ENCODE measurements at places on chromosomes 4 and X.
A peak's percentile ranks its signal among the peaks of the same experiment; 100 is the strongest.

DNA sequence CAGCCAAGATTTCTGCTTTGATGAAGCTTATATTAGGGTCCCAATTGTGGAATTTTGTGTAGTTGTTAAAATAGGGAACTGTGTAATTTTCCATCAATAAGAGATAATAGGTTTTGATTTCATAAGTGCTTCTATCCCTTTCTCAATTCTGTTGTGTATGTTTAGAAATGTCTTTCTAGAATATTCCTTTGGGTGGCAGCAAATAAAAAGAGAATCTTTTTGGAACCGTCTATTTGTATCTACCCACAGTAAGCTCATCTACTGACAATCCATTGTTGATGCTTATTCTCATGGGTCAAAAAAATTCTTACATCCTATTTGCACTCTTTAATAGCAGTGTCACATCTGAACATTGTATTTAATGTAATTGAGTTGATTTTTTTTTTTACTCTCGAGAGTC is 61.7 kb downstream of the TMA16 start:
- no peak for DNase-seq

DNA sequence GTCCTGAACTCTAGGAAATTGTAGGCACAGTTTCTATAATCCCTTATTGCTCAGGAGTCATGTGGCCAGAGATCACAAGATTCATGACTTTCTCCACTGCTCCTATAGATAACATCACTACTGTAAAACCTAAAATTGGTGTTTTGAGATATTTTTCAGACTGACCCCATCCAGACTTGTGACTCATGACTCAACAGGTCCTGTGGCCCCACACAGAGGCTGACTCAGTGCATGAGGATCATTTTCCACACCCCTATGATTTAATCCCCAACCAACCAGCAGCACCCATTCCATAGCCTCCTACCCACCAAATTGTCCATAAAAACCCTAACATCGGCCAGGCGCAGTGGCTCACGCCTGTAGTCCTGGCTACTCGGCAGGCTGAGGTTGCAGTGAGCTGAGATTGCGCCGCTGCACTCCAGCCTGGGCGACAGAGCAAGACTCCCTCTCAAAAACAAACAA is 13.2 kb upstream of the XIAP start:
- DNase-seq, result no peak

- DNase-seq, result no peak
Observed at GRCh38 chrX:16855363-16856075, 14.6 kb downstream of the RBBP7 start.

DNA sequence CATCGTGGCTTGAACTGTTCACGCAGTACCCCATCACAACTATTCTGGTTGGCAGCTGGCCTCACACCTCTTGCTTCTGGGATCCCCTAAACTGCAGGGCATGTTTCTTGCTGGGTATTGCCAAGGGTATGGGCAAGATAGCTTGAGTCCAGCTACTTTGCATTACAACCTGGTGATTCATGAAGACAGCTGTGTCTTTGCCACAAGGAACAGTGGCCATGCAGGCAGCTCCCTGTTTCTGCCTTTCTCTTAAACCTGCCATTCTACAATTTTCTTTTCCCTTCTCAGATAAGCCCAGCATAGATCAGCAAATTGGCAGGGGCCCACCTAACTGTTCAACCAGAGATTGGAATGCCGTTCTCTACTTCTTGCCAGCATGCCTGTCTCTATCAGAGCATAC is 42.8 kb downstream of the TENM3 start:
- no peak for DNase-seq

DNA sequence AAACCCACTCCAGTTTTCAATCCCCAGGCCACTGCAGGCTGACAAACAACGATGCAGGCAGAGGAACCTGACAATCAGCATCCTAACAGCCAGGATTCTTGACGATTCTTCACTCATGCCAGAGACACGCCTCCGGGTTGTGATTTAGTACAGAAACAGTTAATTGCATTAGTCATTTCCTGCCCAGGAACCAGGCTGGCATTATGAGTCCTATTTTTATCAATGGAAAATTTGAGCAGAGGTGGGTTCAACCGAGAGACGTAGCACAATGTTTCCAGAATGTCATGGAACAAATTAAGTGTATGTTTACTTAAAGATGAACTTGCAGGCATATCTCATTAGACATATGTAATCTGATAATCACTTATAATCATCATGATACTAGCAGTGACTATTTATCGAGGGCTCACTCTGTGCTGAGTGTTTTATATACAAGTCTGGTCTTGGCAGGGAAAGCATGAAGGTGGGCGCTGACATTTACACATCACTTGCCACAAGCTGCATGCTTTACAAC is 159.7 kb downstream of the NSUN7 start:
- no peak for DNase-seq

DNA sequence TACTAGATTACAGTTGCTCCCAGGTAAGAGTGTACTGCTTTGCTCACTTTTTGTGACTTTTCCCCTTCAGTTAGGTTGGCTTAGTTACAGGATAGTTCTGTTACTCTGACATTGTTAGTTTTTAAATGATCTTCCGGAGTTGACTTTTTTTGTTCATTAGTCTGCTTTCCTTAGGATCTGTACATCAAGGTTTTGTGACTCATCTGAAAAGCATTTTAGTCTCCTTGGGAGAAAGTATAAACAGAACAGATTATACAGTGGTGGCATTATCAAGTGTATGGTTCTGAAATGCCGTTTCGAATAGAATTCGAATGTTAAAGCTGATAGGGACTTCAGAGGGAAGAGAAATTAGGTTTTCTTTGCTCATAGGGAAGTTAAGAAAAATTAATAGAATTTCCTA is 63.3 kb downstream of the USP9X start:
- DNase-seq, result no peak

DNA sequence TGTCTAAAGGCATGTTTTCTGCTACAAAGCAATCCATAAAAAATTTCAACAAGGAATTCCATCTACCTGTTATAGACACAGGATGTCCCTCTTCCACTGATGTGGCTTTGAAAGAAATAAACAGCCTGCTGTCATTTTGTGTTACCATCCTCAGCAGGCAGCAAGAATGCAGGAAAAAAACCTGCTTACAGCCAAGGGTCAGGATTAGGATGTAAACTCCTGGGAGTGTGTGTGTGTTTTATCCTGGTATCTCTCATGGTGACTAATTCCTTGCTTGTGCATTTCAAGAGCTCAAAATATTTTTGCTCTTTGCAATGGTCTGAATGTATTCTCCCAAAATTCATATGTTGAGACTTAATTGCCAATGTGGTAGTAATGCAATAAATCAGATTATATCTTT is 28.6 kb upstream of the SFRP2 start:
- no peak for DNase-seq

GRCh38 chr4:69735119-69735518 is 25.3 kb downstream of the SULT1B1 start:
- DNase-seq, result no peak

DNA sequence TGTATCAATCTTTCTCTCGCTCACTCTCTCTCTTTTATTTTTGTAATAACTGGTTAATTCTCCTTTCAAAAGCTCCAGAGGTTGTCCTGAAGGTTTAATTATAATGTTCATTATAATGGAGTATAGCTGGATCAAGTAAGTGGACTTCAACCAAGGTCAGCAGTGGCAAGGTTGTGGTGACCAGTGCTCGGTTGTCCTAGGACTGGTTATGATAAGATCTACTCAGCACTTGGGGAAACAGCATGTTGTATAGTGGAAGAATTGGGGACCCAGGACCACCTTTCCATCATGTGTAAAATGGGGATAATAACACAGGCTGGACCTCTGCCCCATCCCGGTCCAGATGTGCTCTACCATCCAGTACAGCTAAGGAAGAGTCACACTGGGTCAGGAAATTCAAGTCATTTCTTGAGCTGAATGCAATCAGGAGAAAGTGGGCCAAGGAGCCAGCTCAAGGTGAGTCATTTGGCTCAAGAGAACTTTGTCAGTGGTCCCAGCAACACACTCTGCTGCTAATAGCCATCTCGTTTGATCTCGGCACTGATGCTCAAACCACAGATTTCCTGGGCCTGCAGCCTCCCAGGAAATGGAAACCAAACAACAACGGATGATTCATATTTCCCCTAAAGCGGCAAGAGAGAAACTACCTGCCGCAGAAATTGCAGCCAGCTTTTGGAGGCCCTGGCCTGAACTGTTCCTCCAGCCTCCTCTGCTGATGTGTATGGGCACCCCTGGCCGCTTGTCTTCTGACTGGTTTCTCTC is 123.6 kb upstream of the RBPJ start:
- peak; percentile 48 for DNase-seq

- DNase-seq, result no peak
Observed at GRCh38 chrX:40298572-40299479, 201.1 kb upstream of the BCOR start.

DNA sequence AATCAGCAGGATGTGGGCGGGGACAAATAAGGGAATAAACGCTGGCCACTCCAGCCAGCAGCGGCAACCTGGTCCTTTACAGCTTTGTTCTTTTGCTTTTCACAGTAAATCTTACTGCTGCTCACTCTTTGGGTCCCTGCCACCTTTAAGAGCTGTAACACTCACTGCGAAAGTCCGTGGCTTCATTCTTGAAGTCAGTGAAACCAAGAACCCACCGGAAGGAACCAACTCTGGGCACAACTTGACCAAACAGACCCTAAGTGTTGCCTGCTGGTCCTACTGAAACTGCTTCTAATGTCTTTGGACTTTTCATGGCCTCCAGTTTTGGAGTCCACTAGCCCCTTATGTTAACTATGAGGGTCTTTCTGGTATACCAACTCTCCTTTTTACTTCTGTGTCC is 566.2 kb upstream of the IGFBP7 start:
- DNase-seq, result no peak

DNA sequence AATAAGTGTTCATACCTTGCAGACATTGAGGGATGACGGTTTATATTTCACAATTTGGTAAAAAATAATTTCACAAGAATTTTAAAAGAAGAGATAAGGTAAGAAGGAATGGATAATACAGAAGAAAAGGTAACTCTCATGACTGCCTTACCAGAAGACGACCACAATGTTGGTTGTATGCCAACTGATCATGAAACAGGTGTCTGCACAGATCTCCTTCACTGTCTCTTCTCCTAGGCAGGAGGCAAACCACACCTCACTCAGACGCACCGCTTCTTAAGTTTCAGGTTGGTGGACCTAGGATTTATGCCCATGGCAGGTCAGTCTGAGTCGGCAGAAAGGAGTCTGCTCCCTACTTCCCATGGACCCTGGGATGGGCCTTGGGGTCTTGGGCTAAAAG is 177.2 kb downstream of the VSIG4 start:
- DNase-seq, result no peak
